Activated CD4-positive, alpha-beta T cell treated with anti-CD3 and anti-CD28 coated beads, Interleukin-2, Interleukin-4, amounts not matched to agents 100 ng/mL and 50 ng/mL, durations not matched to agents 16 hours and 8 hours (primary cell): ENCODE measurements at places on chromosomes 12 and 14.

GRCh38 chr14:73714656-73715081, 485 bp upstream of the PNMA1 start:
- no peak for DNase-seq

- DNase-seq: no peak
Measured at GRCh38 chr14:105843444-105844046, 317.2 kb downstream of the TMEM121 start.

- no peak for DNase-seq
Measured at GRCh38 chr12:114916124-114916523, 232.1 kb upstream of the TBX3 start.

- no peak for DNase-seq
Measured at GRCh38 chr12:20800160-20800559, 10.3 kb upstream of the SLCO1B3 start.

DNA sequence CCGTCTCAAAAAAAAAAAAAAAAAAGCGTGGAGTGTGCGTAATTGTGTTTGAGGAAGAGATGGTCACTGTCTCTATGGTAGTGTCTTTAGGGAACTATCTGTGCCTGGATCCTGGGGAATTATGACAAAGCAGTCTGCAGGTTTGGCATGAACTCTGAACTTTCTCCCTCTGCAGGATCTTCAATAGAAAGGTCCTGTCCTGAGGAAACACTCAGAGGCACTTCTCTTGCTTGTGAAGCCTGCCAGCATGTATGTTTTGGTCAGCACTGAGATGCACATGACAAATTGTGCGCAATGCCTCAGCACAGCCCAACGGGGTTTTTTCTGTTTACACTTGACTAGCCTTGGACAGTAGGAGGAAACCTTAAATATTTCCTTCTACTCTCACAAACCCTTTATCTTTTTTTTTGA, 46.6 kb downstream of the ATF7 start:
- no peak for DNase-seq

DNA sequence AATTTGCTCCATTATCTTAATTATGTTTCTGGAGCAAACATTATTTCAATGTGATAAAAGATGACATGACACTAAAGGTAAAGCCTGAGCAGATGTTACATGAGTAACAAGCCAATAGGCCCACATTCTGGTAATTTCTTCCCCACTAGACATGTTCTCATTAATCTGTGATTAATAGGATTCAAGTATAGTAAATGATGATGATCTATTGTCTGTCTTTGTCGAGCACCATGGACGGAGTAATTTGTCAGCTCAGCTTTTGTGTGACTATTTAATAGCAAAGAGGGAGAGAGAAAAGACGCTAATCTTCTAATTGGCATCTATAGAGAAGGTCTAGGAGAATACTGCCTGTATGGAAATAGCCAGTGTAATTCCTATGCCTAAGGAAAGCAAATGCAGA, 62.2 kb upstream of the INSM2 start:
- DNase-seq: no peak

DNA sequence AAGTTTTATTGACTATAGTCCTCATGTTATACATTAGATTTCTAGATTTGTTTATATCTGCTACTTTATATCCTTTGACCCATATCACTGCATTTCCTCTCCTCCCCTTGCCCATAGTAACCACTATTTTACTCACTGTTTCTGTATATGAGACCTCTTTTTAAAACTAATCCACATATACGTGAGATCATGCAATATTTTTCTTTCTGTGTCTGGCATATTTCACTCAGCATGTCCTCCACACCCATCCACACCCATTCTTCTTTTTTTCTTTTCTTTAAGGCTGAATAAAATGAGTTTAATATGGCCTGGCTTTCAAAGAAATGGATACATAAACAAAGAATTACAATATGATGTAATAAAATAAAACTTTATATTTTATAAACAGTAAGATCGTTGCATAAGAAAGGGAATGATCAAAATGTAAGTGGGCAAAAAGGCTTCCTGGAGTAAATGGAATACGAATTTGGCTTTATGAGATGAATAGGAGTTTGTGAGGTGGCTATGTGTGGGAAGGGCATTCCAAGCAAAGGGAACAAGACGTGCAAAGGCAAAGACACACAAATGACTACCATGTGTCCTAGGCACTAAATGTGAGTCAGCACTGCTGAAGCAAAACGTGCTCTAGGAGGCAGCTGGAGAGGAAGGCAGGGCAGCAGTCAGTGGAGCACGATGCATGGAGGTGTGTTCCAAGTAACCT, 53.2 kb upstream of the HIF1A start:
- DNase-seq: no peak

DNA sequence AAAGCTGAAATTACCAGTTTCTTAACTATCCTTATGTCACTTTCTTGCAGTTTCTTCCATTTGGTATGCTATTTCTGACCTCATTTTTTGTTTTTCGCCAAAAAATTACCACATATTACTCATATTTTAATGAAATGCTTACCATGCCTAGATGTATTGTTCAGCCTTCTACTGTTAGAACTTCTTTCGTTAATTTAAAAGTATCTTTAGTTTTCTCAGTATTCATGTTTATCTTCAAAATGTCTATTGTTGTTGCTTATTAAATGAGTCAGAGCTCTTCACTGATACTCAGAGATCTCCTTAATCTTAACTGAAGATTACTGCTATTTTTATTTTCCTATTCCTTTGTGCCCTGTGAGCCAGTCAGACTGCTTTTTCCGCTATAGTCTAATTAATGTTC, 20.5 kb downstream of the RAP1B start:
- no peak for DNase-seq

DNA sequence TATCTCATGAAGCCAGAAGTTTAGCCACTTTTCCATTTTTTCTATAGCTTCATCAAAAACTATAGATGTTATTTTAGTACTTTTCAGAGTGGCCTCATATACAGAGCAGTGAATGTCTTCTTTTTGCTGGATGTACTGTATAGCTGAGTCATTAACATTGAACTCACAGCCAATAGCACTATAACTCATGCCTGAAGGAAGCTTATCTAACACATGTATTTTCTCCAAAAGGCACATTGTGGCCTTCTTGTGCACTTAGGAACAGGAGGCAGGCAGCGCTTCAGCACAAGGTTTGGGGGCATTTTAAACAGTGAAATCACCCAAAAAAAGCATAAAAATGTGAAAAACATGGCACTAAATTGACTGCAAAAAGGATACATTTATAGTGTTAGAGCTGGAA, 336.8 kb upstream of the TMTC1 start:
- no peak for DNase-seq

DNA sequence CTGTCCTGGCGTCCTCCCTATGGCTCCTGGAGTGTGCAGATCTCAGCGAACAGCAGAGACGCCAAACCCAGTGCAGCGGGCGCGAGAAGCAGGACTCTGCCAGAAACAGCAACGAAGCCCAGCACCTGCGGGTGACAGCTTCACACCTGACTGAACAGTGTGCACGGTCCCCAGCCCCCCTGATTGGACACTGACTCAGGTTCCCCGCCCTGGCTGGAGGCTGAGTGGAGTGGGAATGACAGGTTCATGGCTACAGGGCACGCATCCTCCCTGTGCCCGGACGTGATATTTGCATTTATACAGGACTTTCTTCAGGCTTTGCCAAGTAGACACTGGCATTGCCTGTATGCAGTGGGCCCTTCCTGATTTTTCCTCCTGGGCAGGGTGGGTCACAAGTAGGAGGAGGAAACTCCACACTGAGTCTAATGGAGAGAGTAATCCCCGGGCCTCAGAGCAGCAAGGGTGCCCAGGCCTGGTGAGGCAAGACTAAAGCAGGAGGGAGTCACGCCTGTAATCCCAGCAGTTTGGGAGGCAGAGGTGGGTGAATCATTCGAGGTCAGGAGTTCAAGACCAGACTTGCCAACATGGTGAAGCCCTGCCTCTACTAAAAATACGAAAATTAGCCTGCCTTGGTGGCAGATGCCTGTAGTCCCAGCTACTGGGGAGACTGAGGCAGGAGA, 71.6 kb downstream of the ASCL4 start:
- no peak for DNase-seq

DNA sequence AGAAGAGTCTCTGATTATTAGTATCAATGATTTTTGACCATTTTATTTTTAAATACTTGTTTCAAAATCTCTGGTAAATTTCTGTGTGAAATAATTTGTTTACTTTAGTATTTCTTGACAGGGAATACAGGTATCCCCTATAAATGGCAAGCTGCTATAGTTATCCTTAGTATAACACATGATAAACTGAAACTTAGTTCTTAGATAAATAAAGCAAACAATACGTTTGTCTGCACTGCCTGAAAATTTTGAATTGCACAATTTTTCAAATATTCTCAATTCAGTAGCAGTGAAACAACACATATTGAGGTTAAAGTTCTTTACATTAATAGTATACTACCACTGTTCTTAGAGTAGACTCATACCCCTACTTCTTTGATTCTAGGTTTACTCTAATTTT, 26.9 kb downstream of the CNOT2 start:
- DNase-seq: no peak

DNA sequence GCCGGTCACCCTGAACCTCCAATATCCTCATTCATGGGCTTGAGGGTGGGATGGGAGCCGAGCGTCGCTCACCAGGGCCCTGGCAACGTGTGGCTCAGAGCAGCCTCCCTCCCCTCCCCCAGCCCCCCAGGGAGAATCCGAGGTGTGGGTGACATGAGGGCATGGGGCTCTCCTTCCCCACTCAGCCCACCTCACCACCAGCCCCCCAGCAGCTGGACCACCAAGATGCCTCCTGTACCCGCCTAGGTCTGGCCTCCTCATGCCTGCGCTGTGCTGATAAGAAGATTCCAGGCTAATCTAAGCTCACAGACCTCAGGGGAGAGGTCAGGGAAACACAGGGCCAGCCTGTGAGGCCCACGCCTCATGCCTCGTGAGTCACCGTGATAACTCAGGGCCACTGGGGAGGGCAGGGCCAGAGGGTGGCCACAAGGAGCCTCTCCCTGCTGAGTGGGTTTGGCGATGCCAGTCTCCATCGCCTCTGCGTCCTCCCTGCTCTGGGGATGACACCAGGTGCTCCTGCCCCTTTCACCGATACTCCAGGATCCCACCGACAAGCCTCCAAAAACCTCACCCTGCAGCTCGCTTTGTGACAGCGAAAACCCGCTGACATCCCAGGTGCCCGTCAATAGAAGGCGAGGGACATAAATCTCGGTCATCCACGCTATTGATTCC, 56.9 kb downstream of the TESC start:
- no peak for DNase-seq

DNA sequence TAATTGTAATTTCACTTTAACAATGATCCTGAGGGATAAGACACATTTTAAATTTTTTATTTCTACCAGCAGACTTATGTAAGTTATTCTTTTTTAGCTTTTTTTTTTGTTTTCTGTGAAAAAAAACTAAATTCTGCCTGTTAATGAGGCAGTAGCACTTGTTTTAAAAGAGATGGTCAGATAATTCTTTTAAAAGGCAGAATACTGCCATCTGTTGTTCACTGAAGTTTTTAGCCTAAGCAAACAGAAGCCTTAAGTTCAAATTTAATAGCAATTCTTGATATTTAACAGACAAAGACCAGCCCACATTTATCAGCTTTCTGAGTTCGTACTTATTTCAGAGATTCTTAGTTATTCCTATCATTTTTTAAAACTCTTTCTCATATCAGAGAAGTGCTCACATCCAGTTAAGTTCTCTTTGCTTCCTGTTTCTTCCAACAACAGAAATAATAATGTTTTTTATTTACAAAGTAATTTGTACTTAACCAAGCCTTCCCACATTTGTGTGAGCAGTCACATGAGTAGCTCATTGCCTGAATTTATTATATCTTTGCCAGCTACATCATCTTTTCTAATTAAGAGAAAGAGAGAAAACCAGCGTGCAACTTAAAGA, 93.4 kb upstream of the SLCO1C1 start:
- no peak for DNase-seq

GRCh38 chr14:104528496-104528895, 51.1 kb upstream of the C14orf180 start:
- no peak for DNase-seq

DNA sequence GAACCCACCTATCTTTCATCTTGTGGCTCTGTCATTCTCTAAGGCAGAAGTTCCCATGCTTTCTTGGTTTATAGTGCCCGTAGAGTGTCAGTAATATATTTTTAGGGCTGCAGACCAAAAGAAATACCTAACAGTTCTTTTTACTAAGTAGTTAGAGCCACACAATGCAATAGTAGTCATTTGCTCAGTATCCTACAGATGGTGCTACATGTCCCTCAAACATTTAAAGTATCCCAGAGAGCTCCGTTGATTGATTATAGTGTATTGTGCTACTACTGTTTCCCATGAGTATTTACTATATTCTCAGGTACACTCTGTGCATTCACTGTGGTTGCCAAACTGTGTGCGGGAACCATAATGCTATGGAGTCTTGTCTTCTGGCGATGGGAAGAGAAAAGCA, 4.7 kb upstream of the PLBD1 start:
- no peak for DNase-seq

GRCh38 chr14:86540636-86541247, 1010.8 kb downstream of the FLRT2 start:
- DNase-seq: no peak

DNA sequence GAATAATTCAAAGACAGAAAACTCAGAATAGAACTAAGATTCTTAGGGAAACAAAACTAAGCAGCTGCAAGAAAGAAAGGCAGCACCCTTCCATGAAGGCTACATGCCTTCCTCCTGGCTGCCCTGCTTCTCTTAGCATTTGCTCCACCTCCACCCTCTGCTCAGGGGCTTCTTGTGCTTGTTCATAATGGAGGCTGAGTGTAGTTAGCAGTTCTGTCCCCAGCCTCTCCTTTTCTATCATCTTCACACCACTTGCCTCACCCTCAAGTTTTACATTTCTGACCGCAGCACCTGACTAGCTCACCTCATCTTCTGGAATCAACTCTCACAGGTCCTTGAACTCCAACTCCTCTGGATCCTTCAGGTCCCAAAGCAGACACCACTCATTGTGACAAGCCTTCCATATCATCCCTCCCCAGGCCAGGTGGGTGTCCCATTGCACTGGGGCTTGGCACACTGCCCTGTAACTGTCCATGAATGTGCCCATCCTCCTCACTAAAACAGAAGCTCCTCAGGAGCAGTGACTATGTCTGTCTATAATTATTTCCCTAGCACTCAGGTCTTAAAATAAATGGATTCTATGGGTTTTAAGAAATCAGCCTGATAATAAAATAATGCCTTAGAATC, 139.1 kb downstream of the TMTC1 start:
- no peak for DNase-seq

- DNase-seq: no peak
Measured at GRCh38 chr14:89042021-89042420, 217.6 kb downstream of the TTC8 start.

- no peak for DNase-seq
Measured at GRCh38 chr12:53530920-53531319, 23.6 kb upstream of the NPFF start.

- peak; percentile 15 for DNase-seq
Measured at GRCh38 chr12:98745578-98746391, 100.7 kb downstream of the APAF1 start.

- DNase-seq: peak; percentile 19
Measured at GRCh38 chr12:108570743-108571608, 8.6 kb downstream of the ISCU start.

GRCh38 chr12:103965255-103965589, 450 bp upstream of the TDG start:
- DNase-seq: no peak

GRCh38 chr14:61893371-61893940, 131.2 kb downstream of the SNAPC1 start:
- no peak for DNase-seq
